H1 (cell line): ENCODE measurements at places on chromosomes 12 and 14. TPM values are rescaled to one million over a fixed set of nuclear protein-coding genes. Genes with fewer than 3 reads are reported as not detected.

Gene IGF1
- not detected in 2 replicates for total RNA-seq

Gene KRT2
- not detected in 2 replicates for total RNA-seq

Gene SLC17A8
- 0.11 and 0.30 TPM in 2 replicates for total RNA-seq

Gene TAS2R7
- not detected in 2 replicates for total RNA-seq

Gene ANO6
- 37.6 and 39.7 TPM in 2 replicates for total RNA-seq

Gene HCAR3
- total RNA-seq, result not detected in 2 replicates

Gene RDH12
- 1.1 and 1.2 TPM in 2 replicates for total RNA-seq

Gene SALL2
- 346 and 360 TPM in 2 replicates for total RNA-seq

Gene TAS2R31
- total RNA-seq, result 1.4 and 1.5 TPM in 2 replicates

Gene KCNC2
- 0.13 TPM in 1 of 2 replicates, not detected in the other for total RNA-seq

Gene FOXN4
- 0.26 and 0.57 TPM in 2 replicates for total RNA-seq

- H3K4me3 ChIP-seq, result no peak overlapping the region
- no peaks in the 10 kb centered on the region for H3K4me1 ChIP-seq
- H3K36me3 ChIP-seq, result no peaks in the 10 kb centered on the region
- H3K27me3 ChIP-seq, result no peaks in the 10 kb centered on the region
- no peak for DNase-seq
These were observed 13.0 kb upstream of the ITPR2 start for GRCh38 chr12:26845984-26846383.

DNA sequence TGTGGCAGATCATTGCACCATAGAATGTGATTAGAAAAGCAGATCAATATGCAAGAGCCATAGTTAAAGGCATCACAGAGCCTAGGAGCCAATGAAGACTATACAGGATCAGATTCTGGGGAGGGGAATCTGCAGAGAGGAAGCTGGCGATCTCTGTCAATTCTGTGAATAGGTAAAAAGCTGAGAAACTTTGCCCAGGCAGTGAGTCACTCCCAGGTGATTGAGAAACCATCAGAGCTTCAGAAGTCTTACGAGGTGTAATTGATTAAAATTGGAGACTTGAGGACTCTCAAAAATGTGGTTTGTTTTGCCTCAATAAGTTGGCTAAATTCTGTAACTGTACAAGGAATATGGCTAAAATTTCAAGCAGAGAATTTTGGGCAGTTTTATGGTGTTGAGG, 41.7 kb upstream of the TSPAN11 start:
- no peak overlapping the region for H3K4me3 ChIP-seq
- no peaks in the 10 kb centered on the region for H3K36me3 ChIP-seq
- H3K27me3 ChIP-seq, result no peaks in the 10 kb centered on the region
- DNase-seq, result no peak
- no peak overlapping the region for H3K27ac ChIP-seq

DNA sequence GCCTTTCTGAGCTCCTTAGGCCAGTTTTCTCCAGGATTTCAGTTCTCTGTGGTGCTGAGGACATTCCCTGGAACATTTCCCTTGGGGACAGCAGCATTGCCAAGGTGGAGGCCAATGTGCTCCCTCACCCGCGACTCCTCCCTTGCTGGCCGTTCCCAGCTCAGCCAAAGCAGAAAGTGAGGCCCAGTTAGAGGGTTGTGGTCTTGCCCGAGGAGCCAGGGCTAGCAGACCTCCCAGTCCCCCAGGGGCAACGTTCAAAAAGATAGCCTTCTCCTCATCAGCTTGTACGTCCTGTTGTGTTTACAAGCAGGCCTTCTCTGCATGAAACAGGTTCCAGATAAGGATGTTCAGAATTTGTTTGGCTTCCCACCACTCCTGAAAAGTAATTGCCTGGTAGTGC, 78.4 kb downstream of the SSPN start:
- no peaks in the 10 kb centered on the region for H3K27me3 ChIP-seq
- no peaks in the 10 kb centered on the region; the same call in 1 of the 2 replicates for H3K4me1 ChIP-seq
- H3K4me3 ChIP-seq, result no peak overlapping the region
- H3K27ac ChIP-seq, result no peak overlapping the region
- DNase-seq, result no peak

- H3K27ac ChIP-seq, result no peak overlapping the region
- DNase-seq, result no peak
- H3K36me3 ChIP-seq, result no peaks in the 10 kb centered on the region
- peaks cover 6% of the 10 kb centered on the region; the same call in 1 of the 2 replicates for H3K4me1 ChIP-seq
- H3K4me3 ChIP-seq, result no peak overlapping the region
These were observed 132.8 kb downstream of the BCL11B start for GRCh38 chr14:99138999-99139865.

DNA sequence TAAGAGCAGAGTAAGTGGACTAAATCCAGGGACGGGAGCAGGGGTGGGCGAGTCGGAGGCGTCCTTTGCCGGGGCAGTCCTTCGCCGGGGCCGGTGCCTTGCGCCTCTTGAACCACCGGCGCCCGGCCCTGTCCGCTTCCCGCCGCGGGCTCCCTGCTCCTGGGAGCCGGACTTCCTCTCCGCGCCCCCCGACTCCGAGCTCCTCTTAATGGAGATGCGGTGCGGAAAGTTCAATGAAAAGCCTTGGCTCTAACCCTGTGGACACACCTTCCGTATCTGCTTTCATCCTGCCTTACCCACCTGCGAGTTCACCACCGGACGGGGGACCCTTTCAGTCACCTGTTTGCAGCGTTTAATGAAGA, 412 bp downstream of the FGFR1OP2 start:
- H3K27me3 ChIP-seq, result no peaks in the 10 kb centered on the region
- H3K27ac ChIP-seq, result peak overlapping the region; percentile 85
- peak overlapping the region; percentile 96 for H3K4me3 ChIP-seq
- peaks cover 1% of the 10 kb centered on the region; the same call in 1 of the 2 replicates for H3K36me3 ChIP-seq
- no peak for DNase-seq

- no peaks in the 10 kb centered on the region for H3K4me1 ChIP-seq
- H3K27ac ChIP-seq, result no peak overlapping the region
- no peaks in the 10 kb centered on the region for H3K27me3 ChIP-seq
- DNase-seq, result no peak
- no peaks in the 10 kb centered on the region for H3K36me3 ChIP-seq
These were observed 34.7 kb downstream of the CCDC92 start for GRCh38 chr12:123937707-123938591.

GRCh38 chr12:3083921-3084347, 6.8 kb downstream of the TSPAN9 start:
- H3K27ac ChIP-seq, result no peak overlapping the region
- no peak for DNase-seq
- H3K4me1 ChIP-seq, result peaks cover 20% of the 10 kb centered on the region
- H3K36me3 ChIP-seq, result no peaks in the 10 kb centered on the region

- no peaks in the 10 kb centered on the region for H3K4me1 ChIP-seq
- H3K27me3 ChIP-seq, result no peaks in the 10 kb centered on the region
- H3K27ac ChIP-seq, result no peak overlapping the region
These were observed 151.5 kb downstream of the ATXN7L3B start for GRCh38 chr12:74689071-74689655.

GRCh38 chr14:41749429-41749828, 142.8 kb downstream of the LRFN5 start:
- H3K27ac ChIP-seq, result no peak overlapping the region
- no peaks in the 10 kb centered on the region for H3K27me3 ChIP-seq
- no peak for DNase-seq
- H3K4me1 ChIP-seq, result no peaks in the 10 kb centered on the region
- H3K36me3 ChIP-seq, result no peaks in the 10 kb centered on the region

DNA sequence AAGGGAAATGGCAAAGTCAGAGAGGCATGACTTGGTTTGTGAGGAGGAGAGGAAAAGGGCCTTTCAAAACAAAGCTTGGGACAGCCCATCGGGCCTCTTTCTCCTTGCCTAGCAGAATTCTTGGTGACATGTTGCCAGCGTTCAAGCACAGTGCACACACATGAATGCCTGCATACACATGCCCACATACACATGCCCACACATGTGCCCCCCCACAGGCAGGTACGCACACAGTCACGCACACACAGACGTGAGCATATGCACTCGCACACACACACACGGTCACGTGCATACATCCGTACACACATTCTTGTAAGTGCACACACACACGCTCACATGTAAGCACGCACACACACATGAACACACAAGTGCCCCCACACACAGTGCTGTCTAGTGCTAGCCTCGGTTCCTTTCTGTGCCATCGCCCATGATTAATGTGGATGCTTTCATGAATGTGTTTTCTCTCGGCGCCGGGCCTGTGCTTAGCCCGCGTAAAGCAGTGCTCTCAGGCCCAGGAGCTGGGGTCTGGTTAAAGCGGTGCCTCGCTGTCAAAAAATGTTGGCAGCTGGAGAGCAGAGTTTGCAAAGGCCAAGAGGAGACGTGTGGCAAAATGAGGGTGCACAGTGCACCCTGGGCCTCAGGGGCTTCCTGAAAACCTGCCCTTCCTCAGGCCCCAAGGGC, 328.8 kb upstream of the DIO3 start:
- no peak overlapping the region for H3K4me3 ChIP-seq
- H3K4me1 ChIP-seq, result no peaks in the 10 kb centered on the region
- H3K27me3 ChIP-seq, result no peaks in the 10 kb centered on the region; the same call in 1 of the 2 replicates
- no peak for DNase-seq

DNA sequence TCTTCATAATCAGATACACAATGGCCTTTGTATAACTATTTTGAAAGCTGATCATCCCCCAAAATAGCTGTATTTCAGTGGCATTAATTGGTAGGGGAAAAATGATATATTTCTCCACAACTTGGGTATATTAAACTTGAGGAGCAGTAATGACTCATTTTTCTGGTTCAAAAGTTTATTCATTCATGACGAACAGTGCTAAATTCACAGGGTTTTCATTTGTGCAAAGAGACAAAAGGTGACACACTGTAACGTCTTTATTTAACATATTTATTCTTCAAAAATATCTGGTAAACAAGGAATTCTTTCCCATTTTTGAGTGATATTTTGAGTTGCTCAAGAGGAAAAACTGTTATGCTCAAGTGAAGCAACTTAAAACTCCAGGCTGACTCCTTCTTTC, 415.5 kb upstream of the SOX5 start:
- no peaks in the 10 kb centered on the region for H3K4me1 ChIP-seq
- no peak overlapping the region for H3K4me3 ChIP-seq
- no peaks in the 10 kb centered on the region for H3K27me3 ChIP-seq

DNA sequence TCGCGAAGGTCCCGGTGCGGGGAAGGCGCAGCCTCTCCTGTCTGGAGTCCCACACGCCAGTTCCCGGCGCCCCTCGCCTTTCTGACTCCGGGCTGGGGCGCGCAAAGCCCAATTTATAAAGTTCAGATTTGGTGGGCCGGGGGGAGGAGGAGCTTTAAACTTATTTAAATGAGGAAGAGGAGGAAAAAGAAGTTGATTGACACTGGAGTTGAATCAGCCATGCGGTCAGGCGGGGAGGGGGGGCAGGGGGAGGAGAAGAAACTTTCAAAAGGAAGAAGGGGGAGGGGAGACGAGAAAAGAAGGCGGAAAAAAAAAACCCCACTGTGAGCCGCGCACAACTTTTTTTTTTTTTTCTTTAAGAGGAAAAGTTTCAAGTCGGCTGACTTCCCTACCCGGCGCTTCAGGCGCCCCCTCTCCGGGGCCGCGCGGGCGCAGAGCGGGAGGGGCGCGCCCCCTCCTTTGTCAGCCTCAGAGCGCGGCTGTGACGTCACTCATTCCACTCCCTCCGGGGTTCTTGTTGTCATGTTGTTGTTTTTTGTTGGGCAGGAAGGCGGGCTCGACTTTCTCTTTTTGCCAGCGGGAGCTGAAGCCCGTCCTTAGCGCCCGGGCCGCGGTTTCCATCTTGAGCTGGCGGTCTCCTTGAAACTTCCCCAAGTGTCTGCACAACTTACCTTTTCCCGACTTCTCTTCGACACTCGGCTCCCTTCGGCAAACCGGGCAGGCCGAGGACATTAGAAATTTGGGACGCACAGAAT, at the start of gene ZFP36L1:
Gene ZFP36L1 (minus strand): TSS at position 89 of the 755 bp plus-strand sequence. CDS start 129 bp downstream, outside the sequence.
- peak within 1 kb of the TSS; percentile 96 for H3K4me3 ChIP-seq
- peaks cover 30% of the 10 kb centered on the region for H3K36me3 ChIP-seq

DNA sequence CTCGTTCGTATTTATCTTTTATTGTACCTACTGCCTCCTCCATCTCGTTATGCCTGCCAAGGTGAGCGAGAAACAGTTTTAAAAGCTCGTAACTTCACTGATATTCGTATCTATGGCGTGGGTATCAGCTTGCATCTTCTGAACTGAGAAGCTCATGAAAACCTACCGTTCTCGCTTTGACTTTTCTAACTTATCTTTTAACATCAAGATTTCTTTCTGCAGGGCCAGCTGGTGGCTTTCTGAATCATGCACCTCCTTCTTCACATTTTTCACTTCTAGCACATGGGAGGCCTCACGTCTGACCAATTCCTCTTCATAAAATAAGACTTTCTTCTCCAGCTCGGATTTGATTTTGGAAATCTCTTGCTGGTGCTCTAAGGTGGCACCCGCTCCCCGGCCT, 45.8 kb downstream of the AMN start:
- no peak overlapping the region for H3K4me3 ChIP-seq
- H3K36me3 ChIP-seq, result peaks cover 52% of the 10 kb centered on the region
- no peaks in the 10 kb centered on the region for H3K4me1 ChIP-seq
- H3K27ac ChIP-seq, result no peak overlapping the region
- H3K27me3 ChIP-seq, result no peaks in the 10 kb centered on the region

DNA sequence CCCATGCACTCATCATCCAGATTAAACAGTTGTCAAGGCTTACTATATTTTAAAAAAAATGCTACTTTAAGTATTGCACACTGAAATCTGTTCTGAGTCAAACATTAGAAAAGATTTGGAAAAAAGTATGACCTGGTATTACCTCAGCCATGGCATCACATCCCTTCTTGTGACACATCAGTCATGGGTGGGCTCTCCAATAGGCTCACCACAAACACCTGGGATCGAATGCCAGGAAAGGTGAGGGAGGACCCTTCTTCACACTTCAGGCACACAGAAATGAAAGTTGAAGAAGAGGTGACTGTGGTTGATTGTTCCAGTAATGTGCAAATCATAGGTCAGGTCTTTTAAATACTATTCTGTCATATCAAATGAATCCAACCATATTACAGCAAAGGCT, 36.6 kb upstream of the GZMB start:
- H3K4me1 ChIP-seq, result no peaks in the 10 kb centered on the region
- H3K4me3 ChIP-seq, result no peak overlapping the region
- H3K36me3 ChIP-seq, result no peaks in the 10 kb centered on the region
- H3K27ac ChIP-seq, result no peak overlapping the region
- no peaks in the 10 kb centered on the region for H3K27me3 ChIP-seq

- peaks cover 25% of the 10 kb centered on the region for H3K36me3 ChIP-seq
- H3K27ac ChIP-seq, result no peak overlapping the region
- DNase-seq, result no peak
- no peak overlapping the region for H3K4me3 ChIP-seq
These were observed 70.7 kb downstream of the PTPN11 start for GRCh38 chr12:112489456-112489855.

- H3K36me3 ChIP-seq, result peaks cover 3% of the 10 kb centered on the region; the same call in 1 of the 2 replicates
- DNase-seq, result peak; percentile 92
- H3K4me1 ChIP-seq, result peaks cover 4% of the 10 kb centered on the region
- H3K4me3 ChIP-seq, result peak within 1 kb of the TSS; percentile 96
These were observed at the start of gene CS for GRCh38 chr12:56299853-56300643. Gene CS (minus strand): TSS chr12:56300330. CDS start chr12:56300201, 129 bp downstream.

- DNase-seq, result no peak
- H3K27ac ChIP-seq, result no peak overlapping the region
- H3K27me3 ChIP-seq, result no peaks in the 10 kb centered on the region
- H3K4me1 ChIP-seq, result no peaks in the 10 kb centered on the region
- no peaks in the 10 kb centered on the region for H3K36me3 ChIP-seq
These were observed 545.4 kb downstream of the FOXG1 start for GRCh38 chr14:29311983-29312382.

- H3K36me3 ChIP-seq, result no peaks in the 10 kb centered on the region
- H3K27ac ChIP-seq, result peak overlapping the region; percentile 6; the same call in 1 of the 2 replicates
- no peak for DNase-seq
- no peaks in the 10 kb centered on the region for H3K27me3 ChIP-seq
These were observed 21.1 kb downstream of the CINP start for GRCh38 chr14:102341566-102341965.
